ENCODE measurements at places on chromosomes 5 and 9.

GRCh38 chr9:16870596-16871335 lies at the start of gene BNC2:
Gene BNC2 (minus strand): TSS chr9:16870670. CDS start chr9:16870648, 22 bp downstream.
- no peak for DNase-seq

DNA sequence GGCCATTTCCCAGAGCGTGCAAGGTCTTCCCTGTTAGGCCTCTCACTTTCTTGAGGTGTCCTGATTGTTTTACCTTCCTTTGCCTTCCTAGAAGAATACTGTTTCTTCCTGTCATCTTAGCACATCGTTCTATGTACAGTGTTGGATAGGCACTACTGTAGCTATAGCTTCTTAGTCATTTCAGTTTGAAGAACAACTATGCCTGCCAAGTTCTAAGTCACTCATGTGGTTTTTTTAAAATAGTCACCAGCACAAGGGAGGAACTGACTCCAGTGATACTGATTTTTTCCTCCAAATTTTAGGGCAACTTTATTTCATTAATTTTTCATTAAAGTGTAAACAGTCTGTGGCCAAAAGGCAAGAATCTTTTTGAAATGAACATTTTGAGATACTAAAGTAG lies 122.4 kb upstream of the NR5A1 start:
- DNase-seq, result no peak

GRCh38 chr5:80182809-80183580 lies 72.9 kb downstream of the SERINC5 start:
- DNase-seq, result no peak

DNA sequence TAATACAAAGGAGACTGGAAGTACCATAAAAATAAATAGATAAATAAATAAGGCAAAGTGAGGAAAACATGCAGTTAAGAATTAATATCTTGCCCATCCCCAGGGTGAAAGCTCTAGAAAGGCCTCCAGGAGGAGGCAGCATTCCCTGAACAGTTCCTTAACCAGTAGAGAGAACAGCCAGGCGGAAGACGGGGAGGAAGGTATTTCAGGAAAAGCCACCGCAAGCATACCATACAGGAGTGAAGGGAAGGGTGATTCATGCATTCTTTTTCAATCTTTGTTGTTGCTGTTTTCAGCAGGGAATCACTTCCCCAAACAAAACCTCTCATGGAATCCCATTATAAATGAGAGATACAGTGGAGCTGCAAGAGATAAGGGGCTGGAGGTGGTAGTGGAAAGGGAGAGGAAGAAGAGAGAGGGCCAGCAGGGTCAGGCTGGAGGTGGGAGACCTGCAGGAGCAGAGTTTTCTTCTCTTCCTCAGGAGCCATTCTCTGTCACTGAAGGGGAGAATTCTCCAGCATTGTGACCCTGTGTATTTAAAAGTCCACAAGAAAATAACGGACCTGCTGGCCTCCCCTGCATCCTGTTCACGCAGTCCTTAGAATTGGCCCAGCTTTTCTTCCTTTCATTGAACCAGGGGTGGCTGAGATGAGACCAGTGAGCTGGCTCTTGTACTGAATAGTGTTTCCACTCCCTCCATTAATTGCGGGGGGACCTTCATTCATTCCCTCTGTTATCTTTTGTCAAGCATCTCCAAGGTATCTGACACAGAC lies 255.9 kb downstream of the FAM114A2 start:
- DNase-seq, result no peak

GRCh38 chr5:119876522-119876921 lies 247.2 kb downstream of the FAM170A start:
- no peak for DNase-seq

GRCh38 chr5:169753795-169754194 lies 116.7 kb downstream of the DOCK2 start:
- no peak for DNase-seq

DNA sequence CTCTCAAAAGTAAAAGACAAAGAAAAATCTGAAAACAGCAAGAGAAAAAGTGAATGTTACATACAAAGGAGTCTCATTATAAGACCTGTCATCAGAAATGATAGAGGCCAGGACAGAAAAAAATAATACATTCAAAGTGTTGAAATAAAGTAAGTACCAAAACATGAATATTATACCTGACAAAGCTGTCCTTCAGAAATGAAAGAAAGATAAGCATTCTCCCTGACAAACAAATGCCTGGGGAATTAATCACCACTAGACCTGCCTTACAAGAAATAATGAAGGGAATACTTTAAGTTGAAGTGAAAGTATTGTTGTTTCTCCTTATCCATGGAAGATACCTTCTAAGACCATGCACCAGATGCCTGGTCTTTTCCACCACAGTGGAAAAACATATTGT lies 1605.2 kb upstream of the CDH6 start:
- no peak for DNase-seq
